ENCODE measurements at places on chromosomes 1 and 21.

GRCh38 chr1:50105433-50105832 is 3.3 kb upstream of the ELAVL4 start:
- DNase-seq, result no peak

DNA sequence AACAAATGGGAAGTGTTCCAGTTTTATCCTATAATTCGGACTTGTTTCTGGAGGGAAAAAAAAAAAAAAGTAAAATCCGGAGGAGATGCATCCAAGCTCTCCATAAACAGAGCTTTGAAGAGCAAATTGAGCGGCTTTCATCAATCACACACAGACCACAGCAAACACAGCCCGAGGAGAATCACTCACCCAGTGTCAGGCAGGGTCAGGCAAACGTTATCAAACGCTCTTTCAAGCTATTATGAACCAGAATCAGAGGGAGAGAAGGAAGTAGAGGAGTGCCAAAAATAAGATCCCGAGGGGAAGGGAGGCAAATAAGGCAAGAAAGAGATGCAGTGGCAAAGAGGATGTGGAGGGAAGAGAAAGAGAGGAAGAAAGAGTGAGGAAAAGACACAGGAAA is 188.3 kb upstream of the CAMK1G start:
- DNase-seq, result no peak

DNA sequence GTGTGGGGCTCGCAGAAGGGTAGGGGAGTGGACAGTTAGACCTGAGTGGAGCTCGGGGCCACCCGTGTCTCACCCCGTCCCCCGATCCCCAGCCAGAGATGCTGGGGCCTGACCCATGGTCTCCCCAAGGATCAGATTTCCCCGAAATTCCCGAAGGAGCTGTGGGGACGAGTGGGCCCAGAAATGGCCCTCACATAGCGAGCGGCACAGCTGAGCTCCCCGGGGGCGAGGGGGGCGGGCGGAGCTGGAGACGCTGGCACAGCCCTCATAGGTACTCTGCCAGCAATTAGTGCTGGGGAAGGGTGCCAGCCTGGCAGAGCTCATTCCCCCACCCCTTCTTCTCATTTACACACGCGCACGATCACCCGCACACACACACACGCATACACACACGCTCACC is 9.2 kb downstream of the CASZ1 start:
- no peak for DNase-seq

DNA sequence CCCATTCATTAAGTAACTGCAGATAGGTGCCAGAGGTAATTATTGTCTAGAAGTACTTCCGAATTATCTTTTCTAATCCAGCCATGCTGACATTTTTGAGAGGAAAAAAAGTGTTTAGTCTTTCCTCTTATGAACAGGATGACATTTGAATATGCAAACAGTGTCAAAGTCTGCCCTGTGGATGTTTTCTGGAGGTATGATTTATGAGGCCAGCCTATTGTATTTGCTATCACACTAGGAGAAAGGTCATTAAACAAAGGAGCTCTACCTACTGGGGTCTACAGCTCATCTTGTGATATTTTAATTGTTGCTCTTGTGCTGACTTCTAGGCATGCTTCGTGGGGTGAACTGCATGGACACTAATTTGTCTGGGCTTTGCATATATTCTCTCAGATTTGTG is 559.7 kb upstream of the CAMK1G start:
- no peak for DNase-seq

GRCh38 chr1:6969106-6969505 is 183.9 kb downstream of the CAMTA1 start:
- no peak for DNase-seq

DNA sequence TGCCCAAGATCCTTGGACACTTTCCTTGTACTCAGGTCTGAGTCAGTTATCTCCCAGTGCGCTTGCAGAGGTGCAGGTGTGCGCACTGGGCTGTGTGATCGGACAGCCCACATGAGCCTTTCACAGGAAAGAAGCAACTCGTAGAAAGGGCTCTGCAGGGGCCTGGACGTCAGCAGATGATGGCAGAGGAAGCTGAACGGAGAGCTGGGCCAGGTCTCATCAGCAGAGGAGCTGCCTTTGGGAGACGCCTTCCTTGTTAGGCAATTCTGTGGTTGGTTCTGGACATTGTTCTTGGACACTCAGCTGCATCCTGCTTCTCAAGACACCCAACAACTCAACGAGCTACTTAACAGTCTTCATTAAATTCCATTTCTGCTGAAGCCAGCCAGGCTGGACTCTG is 7.5 kb upstream of the PROK1 start:
- no peak for DNase-seq

DNA sequence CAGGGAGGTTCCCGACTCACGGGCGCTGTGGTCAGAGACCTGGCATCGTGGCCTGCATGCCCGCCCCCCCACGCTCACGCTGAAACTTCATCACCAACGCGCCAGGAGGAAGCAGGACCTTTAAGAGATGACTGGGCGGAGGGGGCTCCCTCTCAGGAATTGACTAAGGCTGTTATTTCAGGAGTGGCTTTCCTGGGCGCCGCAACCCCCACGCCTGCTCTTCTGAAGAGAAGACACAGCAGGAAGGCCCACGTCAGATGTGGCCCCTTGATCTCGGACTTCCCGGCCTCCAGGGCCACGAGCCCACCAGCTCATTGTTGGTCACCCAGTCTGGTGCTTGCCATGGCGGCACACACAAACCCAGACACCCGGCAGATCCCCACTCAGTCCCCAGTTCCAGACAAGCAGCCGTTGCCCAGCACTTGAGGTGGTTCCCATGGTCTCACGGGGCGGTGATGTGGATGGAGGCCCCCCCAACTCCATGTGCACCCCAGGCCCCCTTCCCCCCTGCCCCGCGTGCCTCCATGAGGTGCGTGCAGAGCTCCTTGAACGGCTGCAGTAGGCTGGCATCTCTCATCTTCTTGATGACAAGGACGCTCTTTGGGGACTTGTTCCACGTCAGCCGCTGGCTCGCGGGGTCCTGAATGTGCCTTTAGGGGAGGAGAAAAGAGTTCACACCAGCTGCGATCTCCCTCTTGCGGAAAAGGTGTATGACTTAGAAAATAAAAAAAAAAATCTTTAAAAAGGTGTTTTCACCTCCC is 21.4 kb downstream of the NADK start:
- DNase-seq, result no peak

DNA sequence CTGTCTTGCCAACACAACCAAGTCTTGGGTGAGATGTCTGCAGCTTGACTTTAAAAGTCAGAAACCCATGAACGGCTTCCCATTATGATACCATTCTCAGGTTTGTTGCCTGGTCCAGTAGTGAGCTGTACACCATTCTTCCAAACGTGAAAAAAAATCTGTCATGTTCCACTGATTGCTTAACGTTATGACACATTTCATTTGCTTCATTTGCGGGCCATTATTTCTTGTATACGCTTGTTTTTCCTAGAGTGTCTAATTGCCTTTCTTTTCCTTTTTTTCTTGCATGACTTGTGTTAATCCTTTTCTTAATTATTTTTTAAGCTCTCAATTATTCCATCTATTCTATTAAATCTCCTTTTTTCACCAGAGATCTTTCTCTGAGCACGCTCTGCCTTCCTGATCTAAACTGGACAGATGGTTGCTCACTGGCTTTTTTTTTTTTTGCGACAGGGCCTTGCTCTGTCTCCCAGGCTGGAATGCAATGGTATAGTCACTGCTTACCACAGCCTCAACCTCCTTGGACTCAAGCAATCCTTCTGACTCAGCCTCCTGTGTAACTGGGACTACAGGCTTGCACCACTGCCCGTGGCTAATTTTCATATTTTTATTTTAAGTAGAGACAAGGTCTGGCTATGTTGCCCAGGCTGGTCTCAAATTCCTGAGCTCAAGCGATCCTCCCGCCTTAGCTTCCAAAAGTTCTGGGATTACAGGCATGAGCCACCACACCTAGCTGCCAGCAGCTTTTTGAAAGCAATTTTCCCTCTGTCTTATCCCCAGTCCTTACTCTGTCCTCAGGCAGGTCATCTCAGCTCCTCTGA is 31.7 kb upstream of the CAMTA1 start:
- DNase-seq, result no peak

GRCh38 chr1:197838836-197839235 is 63.6 kb upstream of the DENND1B start:
- DNase-seq, result no peak

GRCh38 chr1:56137521-56138505 is 441.6 kb downstream of the PLPP3 start:
- DNase-seq, result no peak

GRCh38 chr1:44743211-44743610 is 3.6 kb downstream of the KIF2C start:
- no peak for DNase-seq

GRCh38 chr1:183432548-183432875 is 14.3 kb upstream of the NMNAT2 start:
- no peak for DNase-seq

GRCh38 chr1:47656719-47657685 is 219.2 kb downstream of the FOXD2 start:
- no peak for DNase-seq

DNA sequence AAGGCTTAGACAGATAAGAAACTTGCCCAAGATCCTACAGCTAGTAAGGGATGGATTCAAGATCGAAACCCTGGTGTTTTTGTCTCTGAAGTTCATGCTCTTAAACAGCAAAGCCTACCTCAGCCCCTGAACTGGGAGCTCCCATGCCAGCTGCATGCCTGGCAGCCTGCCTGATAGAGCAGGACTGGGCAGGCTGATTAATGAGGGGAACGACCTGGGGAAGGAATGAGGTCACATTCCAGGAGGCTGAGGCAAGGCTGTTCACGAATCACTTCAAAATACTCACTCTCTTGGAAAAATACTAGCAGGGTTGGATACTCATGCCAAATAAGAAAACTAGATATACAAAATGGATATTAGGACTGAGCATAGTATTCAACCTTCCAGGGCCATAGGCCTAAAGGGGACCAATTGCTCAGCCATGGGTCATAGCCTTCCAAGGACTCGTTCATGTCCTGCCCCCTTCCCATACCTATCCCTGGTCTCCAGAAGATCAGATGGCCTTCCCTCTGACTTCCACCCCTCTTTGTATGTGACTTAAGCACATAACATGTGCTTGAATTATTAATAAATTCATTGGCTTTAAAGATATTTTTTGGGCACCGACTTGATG is 15.6 kb upstream of the TACSTD2 start:
- peak; percentile 50 for DNase-seq
